WERI-Rb-1 (cell line): ENCODE measurements at places on chromosomes 2 and 18.
A peak's percentile ranks its signal among the peaks of the same experiment; 100 is the strongest.

DNA sequence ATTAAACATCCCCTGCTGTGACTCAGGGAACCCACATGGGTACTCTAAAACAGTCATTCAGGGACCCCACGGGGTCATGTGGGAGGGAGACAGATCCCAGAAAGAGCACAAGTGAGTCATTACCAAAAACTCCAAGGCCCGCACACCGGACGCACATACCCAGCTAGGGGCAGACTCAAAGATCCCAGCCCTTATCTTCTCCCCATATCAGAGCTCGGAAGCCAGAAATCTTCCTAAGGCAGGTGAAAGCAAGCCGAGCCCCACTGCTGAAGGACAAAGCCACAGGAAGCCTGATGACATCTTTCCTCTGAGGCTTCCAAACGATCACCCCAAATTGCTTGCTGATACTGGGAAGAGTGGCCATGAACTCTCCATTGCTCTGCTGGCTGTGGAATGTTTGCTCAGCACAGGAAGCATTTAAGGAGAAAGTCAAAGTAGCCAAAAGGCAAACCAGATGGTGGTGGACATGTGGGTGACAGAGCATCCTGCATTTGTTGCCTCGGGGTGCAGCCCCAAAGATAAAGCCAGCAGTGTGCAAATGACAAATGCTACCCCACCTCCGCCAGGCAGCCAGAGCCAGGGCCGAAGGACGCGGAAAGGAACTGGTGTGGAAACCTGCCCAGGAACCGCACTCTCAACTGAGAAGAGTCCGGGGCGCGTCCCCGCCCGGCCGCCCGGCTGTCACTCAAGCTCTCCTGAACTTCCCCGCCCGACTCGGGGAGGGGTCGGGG lies 784 bp downstream of the ACTR1B start:
- peak; percentile 65 for DNase-seq

DNA sequence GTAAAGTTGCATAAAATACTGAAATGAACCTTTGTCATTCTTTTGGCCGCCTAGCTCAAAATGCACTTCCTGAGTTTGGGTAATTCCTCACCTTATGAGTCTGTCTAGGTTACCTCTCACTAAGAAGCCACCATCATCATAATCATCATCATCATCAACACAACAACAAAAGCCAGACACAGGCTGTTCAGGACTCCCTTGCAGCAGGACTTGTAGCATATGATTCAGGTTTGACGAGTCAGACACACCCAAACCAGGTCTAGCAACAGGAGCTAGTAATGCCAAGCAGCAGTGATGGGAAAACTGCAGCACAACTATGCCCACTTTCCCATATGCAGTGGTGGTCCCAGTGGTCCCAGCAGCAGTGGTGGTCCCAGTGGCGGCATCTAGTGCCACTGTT lies 2.8 kb upstream of the SGO2 start:
- no peak for DNase-seq

DNA sequence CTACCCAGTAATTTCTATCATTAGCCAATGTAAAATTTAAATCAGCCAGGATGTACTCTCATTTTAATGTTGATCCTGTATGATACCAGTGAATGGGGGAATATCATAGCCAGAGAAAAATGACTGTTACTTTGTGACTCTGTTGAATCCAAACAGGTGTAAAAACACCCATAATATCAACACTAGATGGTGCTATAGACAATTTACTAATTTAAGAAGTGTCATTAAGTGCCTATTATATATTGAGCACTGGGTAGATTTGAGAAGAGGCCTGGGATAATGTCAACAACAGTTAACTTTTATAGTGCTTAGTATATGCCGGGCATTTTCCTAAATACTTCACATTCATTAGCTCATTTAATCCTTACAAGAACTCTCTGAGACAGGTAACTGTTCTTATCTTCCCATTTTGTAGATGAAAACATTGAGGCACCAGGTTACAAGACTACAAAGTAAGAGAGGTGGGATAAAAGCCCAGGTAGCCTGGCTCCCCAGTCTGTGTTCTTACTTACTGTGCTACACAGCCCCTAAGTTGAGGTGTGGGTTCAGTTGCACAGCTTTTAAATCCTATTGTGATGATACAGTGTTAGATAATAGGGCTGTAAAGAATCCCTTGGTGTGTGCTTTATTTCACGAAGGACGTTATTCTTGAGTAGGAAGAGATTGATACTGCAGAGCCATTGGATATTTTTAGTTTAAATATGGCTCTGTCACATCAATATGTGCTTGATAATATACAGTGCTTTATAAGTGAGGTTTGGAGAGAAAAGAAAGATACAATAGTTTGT lies 325.5 kb downstream of the AGPS start:
- DNase-seq: no peak

GRCh38 chr2:128573531-128573930 lies 254.9 kb upstream of the HS6ST1 start:
- DNase-seq: no peak

DNA sequence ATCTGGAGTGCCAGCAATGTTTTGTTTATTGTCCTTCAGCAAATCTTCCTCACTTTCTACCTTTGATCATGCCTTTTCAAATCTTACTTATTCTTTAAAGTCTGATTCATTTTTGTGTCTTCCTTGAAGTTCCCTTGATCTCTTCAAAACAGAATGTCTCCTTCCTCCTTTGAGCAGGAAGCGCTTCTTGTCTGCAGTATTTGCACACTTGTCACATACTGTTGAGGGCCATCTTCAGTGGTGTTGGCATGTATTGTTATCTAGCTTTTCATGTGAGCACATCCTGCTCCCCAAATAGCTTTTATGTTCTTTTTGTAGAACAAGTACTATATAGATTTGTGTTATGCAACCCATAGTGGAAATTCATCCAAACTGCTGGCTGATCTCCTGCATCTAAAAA lies 5.9 kb upstream of the CERS6 start:
- DNase-seq: no peak

GRCh38 chr2:237697586-237698357 lies 70.4 kb downstream of the LRRFIP1 start:
- DNase-seq: no peak

DNA sequence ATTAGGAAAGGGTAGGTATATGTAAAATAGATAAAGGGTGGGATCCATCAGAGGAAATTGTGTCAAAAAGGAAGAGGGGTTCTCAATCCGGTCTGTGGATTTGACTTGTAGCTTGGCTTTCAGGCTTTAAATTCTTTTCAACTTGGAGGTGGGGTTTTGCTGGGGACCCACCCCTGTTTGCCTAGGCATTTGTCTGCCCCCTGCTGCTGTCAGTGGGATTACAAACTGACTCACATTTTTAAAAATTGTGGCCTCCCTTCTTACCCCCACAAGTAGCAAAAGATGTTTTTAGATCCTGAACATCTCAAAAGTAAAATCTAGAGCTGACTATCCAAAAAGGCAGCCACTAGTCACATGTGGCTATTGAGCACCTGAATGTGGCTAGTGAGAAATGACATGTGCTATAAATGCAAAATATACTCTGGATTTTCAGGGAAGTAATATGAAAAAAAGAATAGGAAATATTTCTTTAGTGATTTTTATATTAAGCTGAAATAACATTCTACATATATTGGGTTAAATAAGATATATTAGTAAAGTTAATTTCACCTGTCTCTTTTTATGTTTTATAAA lies 178.9 kb downstream of the GFPT1 start:
- DNase-seq: no peak

- no peak for DNase-seq
Observed at GRCh38 chr2:234031207-234031606, 19.3 kb upstream of the SPP2 start.

DNA sequence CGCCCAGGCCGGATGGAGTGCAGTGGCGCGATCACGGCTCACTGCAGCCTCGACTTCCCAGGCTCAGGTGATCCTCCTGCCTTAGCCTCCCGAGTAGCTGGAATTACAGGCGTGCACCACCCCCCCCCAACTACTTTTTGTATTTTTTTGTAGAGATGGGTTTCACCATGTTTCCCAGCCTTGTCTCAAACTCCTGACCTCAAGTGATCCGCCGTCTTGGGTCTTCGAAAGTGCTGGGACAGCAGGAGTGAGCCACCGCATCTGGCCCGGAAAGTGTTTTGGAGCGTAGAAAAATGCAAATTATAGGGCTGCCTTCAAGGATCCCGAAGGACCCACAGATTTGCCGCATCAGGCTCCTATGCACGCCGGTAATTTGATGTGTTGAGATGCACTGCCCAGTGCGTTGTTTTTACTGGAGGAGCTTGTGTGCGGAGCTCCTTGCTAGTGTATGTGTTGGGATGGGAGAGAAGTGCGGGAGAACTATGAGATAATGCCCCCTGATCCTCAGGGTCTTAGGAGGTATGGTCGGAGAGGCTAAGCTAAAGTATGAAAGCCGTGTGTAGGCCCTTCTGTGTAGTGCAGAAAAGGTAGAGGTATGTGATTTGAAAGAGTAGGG lies 1.2 kb upstream of the CLASP1 start:
- DNase-seq: no peak

- no peak for DNase-seq
Observed at GRCh38 chr18:77166523-77166922, 33.9 kb upstream of the MBP start.

DNA sequence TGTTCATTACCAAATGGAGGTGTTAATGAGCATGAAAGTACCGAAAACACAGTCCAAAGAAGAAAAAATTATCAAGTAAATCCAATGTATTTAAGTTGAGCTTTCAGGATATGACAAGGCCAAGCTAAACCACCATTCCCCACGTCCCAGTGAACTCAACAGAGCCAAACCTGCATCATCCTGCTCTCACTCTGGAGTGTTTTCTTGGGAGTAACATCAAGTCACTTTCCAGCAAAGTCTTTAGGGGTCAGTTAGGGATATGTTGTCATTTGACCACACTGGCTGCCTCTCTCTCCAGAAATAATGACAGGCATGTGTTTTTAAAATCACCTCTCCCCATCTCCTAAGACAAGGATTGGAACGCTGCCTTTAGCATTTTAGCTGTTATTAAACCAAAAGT lies 140.5 kb downstream of the SRBD1 start:
- no peak for DNase-seq

- no peak for DNase-seq
Observed at GRCh38 chr2:153091344-153091743, 372.9 kb downstream of the ARL6IP6 start.

DNA sequence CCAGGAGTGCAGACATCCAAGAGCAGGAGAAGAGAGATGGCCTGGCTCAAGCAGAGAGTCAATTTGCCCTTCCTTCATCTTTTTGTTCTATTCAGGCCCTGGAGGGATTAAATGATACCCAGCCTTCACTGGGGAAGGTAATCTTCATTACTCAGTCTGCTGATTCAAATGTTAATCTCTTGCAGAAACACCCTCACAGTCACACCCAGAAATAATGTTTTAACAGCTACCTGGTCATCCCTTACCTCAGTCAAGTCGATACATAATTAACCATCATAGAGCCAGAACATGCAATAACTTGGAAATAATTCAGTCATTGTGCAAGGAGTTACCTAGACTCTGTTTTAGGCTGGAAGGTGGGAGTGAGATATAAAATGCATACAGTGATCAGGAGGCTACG lies 163.7 kb upstream of the TNP1 start:
- no peak for DNase-seq

DNA sequence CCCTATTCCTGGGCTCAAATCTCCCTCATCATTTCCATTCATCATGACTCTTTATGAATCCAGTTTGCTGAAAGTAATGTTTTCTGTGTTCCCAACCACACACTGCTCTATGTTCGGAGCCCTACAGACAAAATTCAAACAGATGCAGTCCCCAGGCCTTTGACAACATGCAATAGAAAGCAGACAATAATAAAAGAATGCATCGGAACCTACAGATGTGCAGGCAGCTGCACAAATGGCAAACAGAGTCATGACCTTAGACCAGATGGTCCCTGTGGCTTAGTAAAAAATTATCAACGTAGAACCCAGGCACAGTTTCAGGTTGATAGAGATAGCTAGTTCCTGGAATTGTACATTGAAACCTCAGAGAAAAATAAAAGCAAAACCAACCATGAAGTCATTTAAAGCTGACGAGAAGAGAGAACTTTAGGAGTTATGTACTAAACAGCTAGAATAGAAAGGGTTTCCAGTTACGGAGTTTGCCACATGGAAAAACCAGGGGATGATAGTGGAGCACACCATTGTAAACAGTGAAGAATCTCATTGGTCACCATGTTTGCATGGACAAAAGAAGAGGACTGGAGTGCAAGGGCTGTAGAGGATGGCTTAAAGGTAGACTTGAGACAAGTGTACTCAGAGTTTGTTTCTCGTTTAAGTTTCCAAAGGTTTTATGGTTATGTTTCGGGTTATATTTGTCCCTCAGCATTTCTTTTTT lies 23.2 kb upstream of the ACVR1 start:
- no peak for DNase-seq

DNA sequence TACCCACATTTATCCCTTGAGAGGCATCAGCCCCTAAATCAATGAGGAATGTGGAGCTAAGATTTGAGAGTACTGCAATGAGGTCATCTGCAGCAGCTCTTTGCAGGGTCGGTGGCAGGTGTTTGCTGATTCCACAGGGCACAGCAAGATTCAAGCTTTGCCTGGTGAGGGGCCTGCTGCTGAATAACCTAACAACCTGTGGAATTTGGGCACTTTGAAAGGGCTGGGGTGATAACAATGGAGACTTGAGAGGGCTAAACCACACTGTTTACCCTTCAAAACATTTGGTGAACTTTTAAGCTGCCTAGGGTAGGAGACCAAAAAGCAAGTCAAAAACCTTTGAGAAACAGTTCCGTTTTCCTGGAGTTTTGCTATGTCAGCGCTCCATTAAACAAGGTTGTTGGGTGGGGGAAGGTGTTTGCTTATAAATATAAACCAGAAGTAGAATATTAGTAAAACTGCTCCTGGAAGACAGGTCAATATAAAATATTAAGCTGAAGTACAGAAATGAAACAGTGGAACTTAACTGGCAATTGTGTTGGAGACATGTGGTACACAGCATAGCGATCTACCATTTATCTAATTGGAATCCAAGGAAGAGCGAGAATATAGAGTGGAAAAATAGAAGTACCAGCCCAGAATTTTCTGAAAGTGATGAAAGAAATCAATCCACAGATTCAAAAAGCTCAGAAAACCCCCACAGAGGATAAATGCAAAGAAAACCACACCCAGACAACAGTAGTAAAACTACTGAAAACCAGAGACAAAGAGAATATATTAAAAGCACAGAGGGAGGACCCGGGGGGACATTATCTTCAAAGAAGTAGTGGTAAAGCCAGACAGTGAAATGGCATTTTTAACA lies 15.7 kb downstream of the COPS8 start:
- no peak for DNase-seq

- peak; percentile 20 for DNase-seq
Observed at GRCh38 chr2:200703127-200703925, 108.4 kb upstream of the BZW1 start.

GRCh38 chr2:231395188-231396057 lies at the start of gene B3GNT7:
Gene B3GNT7, plus strand, starts transcription at chr2:231395710. Its CDS starts 94 bp downstream, at chr2:231395804.
- no peak for DNase-seq

GRCh38 chr2:241645056-241645914 lies 7.8 kb downstream of the ATG4B start:
- DNase-seq: no peak

GRCh38 chr2:195929531-195929930 lies 139.1 kb downstream of the DNAH7 start:
- no peak for DNase-seq

DNA sequence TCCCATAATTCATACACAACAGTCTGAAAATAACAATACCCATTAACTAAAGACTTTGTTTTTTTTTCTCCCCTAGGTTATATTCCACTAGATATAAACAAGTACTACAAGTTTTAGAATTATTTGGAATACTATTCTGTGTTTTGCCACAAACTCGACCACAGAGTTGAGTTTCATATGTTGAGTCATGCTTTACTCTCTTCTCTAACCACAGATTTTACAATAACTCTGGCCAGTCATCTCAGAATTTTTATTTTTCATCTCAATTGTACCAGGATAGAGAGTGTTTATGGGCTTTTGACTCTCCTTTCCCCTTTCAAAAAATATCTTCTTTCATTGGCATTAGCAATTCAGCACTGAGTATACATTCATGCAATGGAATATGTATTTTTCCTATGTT lies 348.7 kb upstream of the GALNT5 start:
- no peak for DNase-seq

GRCh38 chr2:85787981-85788340 lies 34.2 kb downstream of the ATOH8 start:
- no peak for DNase-seq
